NCI-H1930 (cell line): ENCODE measurements at places on chromosomes 4 and X.
A peak's percentile ranks its signal among the peaks of the same experiment; 100 is the strongest.

DNA sequence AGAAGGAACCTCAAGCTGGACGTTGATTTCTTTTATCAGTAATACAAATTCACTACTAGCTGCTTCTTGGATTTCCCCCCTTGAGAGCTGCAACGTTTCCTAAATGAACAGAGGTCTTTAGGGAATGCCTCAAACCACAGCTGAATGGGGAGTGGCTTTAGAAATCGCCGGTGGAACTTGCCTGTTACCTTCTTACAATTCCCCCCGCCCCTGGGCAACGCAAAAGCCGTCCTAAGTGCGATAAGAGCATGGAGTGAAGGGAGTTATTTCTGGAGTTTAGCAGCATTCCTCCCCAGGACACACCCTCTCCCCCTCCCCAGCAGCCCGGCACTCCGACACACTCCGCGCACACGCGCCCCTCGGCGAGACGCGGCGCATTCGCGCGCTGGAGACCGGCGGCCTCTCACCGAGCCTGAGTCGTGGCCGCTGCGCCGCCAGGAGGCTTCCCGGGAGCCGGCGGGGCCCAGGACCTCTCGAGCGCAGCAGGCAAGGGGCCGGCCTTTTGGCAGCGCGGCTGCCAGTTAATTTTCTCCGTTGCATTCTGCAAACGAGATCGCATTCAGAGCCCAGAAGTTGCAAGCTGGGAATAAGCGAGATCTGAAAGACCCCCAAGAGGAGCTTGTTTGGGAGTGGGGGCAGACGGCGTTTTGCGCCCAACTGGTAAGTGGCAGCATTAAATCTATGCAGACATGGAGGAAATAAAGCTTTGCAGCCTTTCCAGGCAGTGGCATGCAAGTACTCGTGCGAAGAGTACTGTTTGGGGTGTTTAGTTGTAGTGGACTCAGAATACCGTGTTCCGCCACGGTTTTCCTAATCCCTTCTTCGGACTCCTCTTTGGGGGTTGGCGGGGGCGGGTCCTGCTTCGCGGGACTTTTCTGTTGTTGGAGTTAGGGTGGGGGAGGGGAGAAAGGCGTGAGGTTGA lies 134.7 kb downstream of the PALLD start:
- peak; percentile 16 for DNase-seq

DNA sequence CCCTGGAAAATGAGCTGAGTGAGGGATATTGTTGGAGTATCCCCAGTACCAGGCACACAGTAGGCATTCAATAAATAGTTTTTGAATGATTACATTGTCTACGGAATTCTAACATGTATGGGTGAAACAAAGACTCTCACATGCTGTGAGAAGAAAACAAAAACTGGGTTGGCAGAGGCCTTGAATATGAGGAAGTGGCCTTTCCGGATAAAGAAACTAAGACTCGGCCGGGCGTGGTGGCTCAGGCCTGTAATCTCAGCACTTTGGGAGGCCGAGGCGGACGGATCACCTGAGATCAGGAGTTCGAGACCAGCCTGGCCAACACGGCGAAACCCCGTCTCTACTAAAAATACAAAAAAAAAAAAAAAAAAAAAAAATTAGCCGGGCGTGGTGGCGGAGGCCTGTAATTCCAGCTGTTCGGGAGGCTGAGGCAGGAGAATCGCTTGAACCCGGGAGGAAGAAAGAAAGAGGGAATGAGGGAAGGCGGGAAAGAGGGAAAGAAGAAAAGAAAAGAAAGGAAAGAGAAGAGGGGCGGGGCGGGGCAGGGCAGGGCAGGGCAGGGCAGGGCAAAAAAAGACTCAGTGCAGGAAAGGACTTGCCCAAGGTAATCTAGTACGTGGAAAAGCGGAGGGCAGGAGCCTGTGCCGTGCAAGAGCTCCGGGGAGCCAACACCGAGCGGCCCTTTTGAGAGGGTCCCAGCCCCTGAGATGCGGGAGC lies 689 bp upstream of the TMA16 start:
- no peak for DNase-seq

DNA sequence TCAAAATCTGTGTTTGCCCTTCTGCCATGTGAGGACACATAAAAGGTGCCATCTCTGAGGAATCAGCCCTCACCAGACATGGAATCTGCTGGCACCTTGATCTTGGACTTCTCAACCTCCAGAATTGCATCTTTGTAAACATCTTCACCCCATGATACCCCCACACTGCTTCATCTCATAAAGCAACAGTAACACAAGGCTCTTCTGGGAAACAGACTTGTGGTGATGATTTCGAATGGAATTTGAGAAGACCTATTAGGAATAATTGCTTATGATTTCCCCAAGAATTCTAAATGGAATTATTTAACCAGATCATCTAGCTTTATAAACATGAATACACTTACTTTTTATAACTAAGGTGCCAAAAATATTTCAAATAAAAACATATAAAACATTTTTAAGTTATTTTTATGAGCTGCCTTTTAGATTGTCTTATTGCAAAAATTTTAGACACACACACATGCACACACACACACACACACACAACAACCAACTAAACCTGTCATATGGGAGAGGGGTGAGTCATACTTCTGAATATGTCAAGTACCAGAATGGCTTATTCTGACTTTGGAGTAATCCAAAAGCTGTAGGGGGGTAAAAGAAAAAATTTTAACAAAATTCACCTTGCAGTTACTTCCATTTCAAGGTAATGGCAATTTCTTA lies 82.0 kb downstream of the USP46 start:
- no peak for DNase-seq

DNA sequence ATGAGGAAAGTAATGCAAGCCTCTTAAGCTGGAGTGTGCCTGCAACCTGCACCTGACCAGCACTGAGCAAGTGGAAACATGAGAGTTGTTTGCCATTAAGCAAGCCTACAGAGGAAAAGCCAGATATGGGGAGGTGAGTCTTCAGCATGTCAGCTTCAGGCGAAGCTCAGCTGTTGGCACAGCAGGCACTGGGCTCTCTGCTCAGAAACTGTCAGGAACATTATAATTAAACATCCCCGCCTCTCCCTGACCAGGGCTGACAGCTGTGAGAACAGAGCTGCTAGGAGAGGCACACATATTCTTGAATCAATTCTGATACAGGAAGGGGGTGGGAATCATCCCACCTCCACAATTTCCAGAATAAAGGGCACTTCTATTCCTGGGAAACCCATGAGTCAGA lies 19.0 kb upstream of the DCX start:
- DNase-seq = no peak

- no peak for DNase-seq
Measured at GRCh38 chrX:101108284-101108683, 10.3 kb downstream of the CENPI start.

DNA sequence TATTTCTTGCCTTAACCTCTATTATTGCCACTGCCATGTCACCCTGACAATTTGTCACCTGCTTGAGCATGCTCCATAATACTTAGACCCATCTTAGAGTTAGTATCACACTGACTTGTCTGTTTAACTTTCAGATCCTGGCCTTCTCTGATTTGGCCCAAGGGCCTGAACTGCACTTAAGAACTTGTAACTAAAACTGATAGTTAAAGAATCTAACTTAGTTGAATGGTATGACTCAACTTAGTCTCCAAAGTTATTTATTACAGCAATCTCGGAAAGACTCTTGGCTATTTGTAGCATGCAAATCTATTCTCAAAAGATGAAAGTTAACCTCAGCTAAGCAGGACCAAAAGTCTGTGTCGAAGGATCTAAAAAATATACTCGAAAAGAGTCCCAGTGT lies 72.3 kb downstream of the IGSF1 start:
- DNase-seq = no peak

- DNase-seq = no peak
Measured at GRCh38 chr4:125741825-125742452, 427.2 kb downstream of the FAT4 start.

DNA sequence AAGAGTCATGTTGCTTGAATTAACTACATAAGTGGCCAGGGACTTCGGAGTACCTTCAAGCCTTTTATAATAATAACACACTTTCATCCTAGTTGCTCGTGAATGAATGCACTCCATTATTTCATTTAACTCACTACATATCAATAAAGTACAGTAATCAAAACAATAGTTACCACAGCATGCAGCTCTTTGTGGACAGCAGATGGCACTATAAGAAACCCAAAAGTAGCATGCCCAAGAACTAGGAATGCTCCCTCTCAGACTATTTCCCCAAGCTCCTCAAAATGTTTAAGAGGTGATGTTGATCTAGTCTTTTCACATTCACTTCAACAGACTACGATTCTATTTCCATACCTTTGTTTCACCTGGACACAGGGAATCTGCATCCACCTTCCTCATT lies 500.8 kb upstream of the DIAPH2 start:
- no peak for DNase-seq

- no peak for DNase-seq
Measured at GRCh38 chr4:162793571-162793970, 373.1 kb downstream of the NAF1 start.

DNA sequence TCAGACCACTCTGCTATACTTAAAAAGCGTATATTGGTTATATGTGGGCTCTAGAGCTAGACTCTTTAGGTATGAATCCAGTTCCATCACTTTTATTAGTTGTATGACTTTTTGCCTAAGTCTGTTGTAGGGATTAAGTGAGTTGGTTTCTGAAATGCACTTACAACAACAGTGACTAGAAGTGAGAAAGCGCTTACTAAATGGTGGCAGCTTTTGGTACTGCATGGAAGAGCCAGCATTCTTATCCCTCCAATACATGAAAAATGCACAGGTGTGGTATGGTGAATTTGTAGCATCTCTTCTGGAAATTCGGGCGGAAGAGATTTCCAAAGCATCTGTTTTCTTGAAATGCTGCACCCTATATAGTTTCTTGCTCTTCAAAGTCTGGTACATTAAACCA lies 117.1 kb downstream of the SPANXA1 start:
- no peak for DNase-seq

GRCh38 chr4:1380368-1381151 lies 25.7 kb downstream of the NKX1-1 start:
- no peak for DNase-seq
